ENCODE measurements at places on chromosomes 5 and 9.

DNA sequence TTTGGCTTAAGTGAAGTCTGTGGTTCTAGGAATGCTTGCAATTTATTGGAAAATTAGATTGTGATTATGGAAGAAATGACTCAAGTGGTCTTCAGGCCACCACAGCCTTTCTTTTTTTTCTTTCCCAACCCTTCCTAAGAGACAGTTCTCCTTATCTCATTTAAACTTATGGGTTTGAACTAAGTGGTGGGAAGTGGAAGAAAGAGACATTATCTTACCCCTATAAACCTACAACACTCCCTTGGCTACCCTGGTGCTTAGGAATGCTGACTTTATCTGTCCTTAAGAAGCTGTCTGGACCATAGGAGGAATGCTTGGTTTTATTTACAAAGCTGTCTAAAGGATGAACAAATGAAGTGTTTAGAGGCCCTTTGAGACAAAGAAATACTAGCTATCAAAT lies 5.1 kb upstream of the ERAP1 start:
- no peak for DNase-seq

DNA sequence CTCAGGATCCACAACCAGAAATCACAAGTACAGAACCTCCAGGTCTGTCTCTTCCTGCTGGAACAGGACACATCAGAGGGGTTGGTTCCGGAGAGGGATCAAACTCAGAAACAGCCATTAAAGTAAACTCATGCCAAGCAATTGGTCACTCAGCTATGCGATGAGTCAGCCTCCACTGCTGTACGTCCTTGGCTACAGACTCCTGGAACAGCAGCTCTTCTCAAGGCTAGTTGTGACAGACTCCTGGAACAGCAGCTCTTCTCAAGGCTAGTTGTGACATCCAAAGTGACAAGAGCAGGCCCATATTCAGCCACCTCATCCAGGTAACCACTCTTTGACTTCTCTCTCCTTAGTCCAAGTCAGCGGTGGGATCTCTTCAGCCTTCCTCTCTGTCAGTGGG lies at the start of gene SPINK13:
Gene SPINK13 (plus strand): TSS at position 229 of the 400 bp plus-strand sequence. CDS start 1,279 bp downstream, outside the sequence.
- no peak for DNase-seq

DNA sequence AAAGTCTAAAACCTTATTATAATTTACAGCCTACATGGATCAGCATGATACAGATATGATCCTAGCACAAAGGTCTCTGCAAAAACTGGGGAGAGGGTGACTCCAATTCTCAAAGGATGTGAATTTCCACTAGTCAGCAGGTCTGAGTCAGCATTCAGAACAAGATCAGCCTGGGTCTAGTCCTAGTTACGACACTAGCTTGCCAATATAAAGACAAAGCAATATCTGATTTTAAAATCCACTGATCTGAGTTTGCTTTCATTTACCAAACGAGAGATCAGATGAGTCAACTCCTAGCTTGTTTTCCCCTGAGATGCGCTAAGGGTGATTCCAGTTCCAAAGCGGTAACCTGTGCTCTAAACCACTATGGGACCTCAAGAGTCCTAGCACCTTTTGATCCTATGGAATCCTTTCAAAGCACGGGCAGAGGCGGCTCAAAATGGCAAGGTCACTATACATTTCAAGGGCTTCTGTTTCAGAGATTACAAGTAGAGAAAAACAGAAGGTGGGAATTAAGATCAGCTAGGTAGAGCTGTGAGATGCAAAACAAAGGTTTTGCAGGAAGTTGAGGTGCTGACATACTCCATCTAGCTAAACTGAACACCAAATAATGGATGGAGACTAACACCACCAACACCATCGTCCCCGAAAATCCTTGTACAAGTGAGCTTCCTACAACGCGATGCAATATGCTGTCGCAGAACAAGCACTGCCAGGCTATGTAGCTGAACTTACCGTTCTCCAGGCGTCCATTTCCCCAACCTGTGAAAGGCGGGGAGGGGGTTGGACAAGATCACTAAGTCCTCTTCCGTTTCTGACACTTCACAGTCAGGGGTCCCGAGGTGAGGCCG lies 906 bp downstream of the SLC25A51 start:
- DNase-seq: no peak

DNA sequence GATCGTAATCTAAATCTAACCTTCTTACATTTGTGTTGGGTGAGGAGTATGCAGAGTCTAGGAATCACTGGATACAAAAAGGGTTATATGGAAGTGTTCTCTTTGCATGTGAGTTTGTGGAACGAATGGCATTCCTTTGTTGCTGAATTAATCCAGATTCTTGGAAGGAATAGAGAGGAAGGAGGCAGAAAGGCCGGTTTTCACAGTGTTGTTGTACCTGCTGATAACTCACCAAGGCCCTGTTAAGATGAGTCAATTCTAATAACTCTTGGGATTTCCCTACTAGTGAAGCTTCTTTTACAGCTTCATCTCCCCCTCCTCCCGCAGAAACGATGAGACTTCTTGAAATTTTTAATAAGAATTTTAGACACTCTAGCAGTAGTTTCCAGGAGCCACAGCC lies 84.0 kb downstream of the ZSWIM6 start:
- DNase-seq: no peak

DNA sequence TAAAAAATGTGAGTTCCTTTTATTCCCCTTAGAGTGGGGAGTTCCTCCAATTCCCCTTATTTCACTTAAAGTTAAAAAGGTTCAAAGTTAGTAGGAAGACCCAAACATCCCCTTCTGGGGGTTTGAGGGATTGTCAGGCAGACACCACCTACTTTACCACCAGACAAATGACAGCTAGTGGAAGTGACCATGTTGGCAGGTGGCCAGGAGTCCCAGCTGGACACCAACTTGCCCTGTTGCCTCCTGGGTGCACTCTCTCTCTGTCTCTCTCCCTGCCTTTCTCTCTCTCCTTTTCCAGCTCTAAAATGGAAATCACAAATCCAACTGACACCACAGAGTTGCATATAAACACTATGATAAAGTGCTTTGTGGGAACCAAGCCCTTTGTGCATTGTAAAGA lies 307.7 kb upstream of the TLE4 start:
- no peak for DNase-seq

- no peak for DNase-seq
Measured at GRCh38 chr9:72119853-72120252, 29.4 kb upstream of the GDA start.

DNA sequence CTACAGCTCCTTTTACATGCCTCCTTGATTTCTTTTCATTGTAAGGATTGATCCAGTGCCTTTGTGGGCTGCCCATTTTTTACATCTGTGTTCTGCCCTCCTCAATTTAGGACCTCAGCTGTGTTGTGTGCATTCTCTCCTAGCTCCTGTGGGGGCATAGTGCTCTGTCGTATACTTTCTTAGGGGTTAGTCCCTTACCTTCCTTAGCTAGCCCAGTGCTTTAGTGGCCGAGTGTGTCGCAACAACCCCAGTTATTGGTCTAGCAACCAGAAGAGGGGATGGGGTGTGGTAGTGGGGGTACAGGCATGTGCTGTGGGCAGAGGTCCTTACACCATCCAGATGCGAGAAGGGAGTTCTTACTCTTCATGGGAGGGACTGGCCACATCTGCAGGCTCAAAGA lies 12.1 kb downstream of the MTRR start:
- DNase-seq: no peak

DNA sequence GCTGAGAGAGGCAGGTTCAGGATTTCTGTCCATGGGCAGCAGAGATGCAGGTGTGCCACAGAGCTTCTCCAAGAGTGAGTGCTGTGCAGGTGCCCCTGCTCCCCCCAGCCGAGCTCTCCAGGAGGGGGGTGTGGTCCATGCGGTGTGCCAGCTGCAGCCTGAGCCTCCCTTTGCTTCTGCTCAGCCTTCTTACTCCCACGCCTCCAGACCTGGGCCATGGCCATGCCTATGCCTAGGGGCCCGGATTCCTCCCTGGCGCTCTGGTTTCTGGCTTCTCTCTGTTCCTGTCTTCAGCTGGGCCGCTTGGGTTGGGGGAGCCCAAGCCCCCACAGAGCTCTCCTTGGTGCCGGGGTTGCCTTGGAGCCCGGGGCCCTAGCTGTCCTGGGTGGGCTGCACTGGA lies 133.3 kb downstream of the CACNA1B start:
- DNase-seq: no peak

- no peak for DNase-seq
Measured at GRCh38 chr5:66621146-66621545, 25.0 kb downstream of the MAST4 start.

GRCh38 chr9:133735931-133736330 lies 2.2 kb downstream of the SARDH start:
- no peak for DNase-seq

DNA sequence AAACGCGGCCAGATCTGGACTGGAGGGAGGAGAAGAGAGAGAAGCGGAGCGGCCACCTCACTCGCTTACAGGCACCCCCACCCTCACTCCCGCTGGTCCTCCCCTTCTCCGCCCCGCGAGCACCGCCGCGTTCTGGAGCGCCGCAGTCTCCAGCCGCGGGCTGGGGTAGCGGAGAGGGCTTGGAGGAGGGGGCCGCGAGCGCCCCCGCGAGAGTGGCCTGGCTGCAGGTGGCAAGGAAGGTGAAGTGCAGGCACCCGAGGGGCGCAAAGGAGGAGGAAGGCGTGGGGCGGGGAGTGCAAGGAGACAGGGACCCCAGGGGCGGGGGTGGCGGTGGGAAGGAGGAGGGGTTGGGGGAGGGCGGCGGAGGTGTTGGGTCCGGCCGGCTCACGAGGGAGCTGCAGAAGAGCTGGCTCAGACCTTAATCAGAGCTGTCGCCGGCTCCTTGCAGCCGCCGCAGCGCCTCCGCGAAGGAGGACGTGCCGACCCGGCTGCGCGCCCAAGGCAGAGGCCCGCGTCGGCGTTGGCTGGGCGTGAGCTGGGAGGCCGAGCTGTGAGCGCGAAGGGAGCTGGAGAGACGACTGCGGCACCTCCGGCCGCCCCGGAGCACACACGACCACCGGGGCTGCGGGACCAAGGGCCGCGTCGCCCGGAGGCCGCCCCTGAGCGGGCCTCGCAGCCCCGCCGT lies at the start of gene DMRT3:
Gene DMRT3 (plus strand): TSS at position 398 of the 685 bp plus-strand sequence. CDS start 347 bp downstream, outside the sequence.
- peak; percentile 48 for DNase-seq
